Fibroblast of villous mesenchyme (primary cell): ENCODE measurements at places on chromosomes 2 and 18.

DNA sequence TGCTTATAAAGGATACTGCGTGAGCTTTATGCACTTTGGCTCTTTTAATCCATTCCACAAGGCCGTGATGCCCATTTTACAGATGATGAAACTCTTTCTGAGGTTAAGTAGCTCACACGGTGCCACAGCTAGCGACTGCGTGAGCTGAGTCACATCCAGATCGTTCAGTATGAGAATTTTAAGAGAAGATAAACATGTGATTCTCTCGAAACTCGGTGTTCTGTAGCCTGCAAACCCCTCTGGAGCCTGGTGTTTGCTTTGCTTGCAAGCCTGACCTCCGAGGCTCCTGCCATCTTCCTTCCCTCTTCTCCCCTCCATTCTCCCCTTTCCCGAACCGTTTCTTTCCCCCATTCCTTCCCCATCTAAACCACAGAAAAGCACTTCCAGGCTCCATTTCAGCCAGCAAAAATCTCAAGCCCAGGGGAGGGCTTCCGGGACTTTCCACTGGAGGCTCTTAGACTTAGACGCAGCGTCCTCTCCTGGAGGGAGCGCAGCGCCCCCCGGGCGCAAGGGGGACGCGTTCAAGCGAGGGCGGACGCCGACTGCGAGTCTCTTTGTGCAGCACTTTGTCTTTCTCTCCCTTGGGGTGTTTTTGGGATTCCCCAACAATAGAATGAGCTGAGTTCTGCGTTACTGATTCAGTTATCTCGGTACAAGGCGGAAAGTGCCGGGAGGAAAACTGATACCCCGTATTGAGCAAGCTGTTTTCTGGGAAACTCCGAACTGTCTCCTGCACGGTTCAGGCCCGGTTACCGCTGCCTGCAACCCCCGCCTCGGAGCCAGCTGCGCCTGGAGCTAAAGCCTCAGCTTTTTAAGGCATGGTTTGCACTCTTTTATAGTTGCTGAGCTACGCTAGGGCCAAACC is 38.0 kb downstream of the CYP1B1 start:
- DNase-seq, result peak; percentile 54

- no peak for DNase-seq
Measured at GRCh38 chr2:165820296-165820695, 26.2 kb upstream of the GALNT3 start.

DNA sequence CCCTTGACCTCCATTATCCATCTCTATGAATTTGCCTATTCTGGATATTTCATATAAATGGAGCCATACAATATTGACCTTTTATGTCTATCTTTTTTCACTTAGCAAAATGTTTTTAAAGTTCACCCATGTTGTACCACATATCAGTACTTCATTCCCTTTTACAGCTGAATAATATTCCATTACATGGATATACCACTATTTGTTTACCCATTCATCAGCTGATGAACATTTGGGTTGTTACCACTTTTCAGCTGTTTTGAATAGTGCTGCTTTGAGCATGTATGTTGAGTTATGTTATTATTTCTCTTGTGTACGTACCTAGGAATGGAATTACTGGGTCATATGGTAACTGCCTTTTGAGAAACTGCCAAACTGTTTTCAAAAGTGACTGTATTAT is 93.7 kb upstream of the DNMT3A start:
- no peak for DNase-seq

GRCh38 chr18:67705748-67706147 is 189.2 kb upstream of the DSEL start:
- DNase-seq, result peak; percentile 10

DNA sequence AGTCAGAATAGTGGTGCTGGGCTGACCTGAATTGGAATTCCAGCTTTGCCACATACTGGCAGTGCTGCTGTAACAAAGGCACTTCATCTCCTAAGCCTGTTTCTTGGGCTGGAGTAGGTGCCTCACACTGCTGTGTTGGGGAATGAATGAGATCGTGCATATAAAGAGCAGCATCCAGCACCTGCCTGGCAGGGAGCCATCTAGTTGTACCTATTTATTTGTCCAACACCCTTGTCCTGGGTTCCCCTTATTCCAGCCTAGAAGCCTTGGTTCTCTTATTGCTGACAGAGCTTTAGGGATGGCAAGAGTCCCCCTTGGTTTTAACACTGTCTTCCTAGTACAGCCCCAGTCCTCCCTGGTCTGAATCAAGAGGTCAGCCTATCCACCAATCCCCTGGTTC is 275.3 kb upstream of the RAB12 start:
- no peak for DNase-seq
